ENCODE measurements at places on chromosomes 12 and 14.

DNA sequence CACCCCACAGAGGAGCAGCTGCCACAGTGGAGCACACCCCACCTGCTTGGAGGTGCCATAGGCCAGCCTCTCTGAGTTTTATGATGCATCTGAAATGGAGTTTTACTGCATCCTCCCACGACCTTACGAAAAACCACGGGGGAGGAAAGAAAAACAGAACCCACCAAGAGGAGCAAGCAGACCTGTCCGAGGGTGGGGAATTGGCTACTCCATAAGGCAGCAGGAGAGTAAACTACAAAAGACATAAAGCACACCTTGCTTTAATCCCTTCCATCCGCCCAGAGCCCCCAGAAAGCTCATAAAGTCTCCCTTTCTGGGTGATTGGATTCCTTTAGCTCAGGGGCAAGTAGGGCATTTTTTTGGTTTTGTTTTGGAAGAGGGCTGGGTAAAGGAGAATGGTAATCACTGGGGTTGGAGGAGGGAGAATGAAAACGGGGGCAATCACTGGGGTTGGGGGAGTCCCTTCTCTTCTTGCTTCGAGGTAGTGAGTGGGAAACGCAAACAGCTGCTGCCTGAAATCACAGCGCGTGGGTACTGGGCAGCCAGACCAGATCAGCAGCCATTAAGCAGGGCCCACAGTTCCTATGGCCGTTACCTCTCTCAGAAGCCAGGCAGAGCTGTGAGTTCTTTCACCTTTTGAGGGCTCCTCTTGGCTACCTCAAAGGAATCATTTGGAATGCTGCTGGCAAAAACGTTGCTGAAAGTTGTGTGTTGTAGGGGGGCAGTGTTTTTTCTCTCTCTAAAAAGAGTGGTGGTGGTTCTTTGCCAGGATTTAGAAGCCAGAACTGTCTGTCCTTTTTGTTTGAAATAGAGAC lies 433.6 kb downstream of the ZFP36L1 start:
- no peak for DNase-seq

GRCh38 chr12:58378028-58378427 lies 436.7 kb downstream of the ATP23 start:
- DNase-seq, result no peak

- DNase-seq, result no peak
These were observed 75.2 kb upstream of the DNM1L start for GRCh38 chr12:32603858-32604257.

GRCh38 chr12:68070957-68071356 lies 81.7 kb downstream of the IFNG-AS1 start:
- DNase-seq, result no peak

DNA sequence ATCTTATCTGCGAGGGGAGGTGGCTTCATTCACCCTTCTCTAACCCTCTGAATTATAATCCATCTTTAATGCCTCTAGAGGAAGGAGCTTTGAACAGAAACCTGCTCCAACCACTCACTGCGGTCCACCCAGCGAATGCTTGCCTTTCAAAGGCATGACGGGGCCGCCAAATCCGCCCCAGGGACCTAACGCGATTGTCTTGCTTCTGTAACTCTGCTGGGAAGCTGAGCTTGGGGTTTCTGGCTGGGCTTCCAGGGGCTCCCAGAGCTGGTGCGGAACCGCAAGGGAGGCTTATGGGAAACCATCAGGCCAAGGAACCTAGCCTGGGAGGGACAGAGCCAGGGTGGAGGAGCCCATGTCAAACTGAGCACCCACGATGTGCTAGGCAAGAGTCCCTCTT lies 231.2 kb upstream of the LHX5 start:
- DNase-seq, result no peak

GRCh38 chr12:22525426-22525825 lies 18.9 kb downstream of the C2CD5 start:
- no peak for DNase-seq

- no peak for DNase-seq
These were observed 756.4 kb downstream of the C12orf50 start for GRCh38 chr12:87272851-87273250.

Measured in head of caudate nucleus (tissue), 42 donors.